Panc1 (cell line): ENCODE measurements at places on chromosomes 11 and 22.

- DNase-seq, result no peak
These were observed 8.0 kb upstream of the TPCN2 start for GRCh38 chr11:69040581-69041260.

DNA sequence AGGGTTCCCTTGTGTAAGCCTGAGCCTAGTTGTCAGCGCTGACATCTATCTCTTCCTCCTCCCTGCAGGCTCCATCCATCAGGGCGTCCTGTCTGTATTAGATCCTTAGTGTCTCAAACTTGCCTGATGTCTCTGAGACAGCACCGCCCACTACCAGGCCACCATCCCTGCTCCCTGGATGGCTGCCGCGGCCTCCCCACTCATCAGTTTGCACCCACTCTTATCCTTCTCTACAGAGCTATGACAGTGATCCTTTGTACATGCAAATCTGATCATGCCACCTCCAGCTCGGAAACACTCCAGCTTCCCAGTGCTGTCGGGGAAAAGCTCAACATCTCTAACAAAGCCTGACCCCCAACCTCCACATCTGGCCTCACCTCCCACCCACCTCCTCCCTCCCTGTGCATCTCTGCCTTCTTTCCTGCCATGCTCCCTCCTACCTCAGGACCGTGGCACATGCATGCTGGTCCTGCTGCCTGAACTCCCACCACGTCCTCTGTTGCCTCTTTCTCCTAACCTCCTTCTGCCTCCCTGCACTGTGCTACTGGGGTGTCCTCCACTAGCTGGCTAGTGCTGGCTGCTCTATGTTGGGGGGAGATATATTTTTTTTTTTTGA lies 61.6 kb upstream of the EIF3D start:
- DNase-seq, result no peak

DNA sequence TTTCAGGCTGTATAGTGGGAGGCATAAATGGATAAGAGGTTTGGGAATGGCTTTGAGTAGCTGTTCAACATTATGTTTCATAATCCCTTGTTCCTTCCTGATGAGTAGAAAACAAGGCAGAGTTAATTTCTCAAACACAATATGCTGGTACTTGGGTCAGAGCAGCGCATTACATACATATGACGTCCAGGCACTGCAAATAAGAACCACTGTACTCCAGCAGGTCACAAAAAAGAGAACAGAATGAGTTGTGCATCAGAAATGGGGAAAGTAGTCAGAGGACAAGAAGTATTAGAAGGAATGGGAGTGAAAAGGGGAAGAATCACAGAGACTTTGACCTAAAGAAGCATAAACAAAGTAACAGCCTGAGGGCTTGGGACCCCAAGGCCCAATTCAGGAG lies 44.0 kb upstream of the RDX start:
- no peak for DNase-seq

DNA sequence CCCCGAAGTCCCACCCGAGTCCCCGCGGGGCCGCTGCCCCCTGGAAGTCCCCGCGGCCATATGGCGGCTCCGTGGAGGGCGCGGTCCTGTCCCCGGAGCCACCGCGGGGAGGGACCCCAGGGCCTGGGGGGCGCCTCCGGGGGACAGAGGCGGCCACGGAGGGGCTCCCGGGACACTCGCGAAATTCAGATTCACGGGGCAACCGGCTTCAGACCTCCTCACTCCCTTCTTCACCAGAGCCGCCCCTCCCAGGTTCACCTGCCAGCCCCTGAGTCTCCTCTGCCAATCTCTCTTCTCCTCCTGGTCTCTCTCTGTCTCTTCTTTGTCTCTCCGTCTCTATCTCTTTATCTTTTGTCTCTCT lies 28.2 kb upstream of the TOLLIP start:
- no peak for DNase-seq

DNA sequence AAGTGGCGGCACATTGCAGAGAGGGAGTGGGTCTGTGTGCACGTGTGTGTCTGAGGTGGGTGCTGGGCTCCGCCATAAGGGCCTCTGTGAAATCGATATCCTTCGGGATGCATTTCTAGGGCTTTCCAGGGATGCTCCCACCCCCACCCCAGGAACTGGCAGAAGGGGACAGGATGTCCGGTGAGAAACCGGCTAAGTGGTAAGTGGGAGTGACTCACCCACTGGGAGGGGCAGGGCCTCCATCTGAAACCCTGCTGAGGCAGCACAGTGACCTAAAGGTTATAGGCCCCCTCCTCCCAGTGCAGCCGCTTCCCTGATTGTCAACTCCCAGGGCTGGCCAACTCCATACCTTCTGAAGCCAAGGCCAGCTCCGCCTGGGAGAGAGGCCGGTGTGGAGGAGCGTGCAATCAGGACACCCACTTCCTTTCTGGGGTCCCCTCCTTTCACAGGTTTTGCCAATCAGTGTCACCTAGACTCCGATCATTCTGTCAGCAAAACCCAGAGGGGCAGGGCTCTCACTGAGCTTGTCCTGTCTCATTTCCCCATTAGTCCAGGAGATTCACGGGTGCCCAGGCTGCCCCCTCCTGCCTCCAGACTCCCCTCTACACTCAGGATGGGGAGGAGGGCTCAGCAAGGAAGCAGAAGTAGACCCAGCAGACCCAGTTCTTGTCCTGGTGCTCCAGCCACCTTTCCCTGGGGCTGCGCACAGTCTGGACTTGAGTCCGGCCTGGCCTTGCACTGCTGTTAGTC lies 44.5 kb downstream of the NECTIN1 start:
- no peak for DNase-seq
